ENCODE measurements at places on chromosomes 2 and 18.

DNA sequence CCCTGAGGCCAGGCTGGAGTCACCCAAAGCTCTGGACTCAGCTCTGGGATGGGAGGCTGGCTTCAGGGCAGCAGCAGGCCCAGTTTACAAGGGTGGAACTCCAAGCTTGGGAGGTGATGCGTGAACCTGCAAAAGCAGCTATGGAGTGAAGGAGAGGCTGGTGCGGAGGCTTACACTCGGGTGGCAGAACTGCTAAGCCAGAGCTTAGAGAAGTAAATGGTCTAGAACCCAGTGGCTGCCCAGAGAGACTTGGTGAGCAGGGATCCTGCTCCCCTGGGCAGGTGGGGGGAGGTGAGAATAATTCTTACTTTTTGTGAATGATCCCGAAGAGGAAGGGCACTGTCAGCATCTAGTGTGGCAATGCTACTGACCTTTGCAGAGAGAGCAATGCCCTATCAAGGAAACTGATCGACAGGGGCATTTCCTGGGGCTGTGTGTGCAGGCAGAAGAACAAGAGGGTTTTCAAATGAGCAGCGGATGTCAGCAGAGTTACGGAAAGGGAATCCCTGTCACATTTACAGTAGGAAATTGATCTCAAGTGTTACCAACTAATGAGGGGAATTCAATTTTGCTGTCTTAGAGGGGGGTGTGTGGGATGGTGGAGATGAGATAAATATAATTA is 80.4 kb downstream of the TGFA start:
- DNase-seq, result no peak

GRCh38 chr2:210616074-210616473 is 59.7 kb downstream of the CPS1 start:
- no peak for DNase-seq

- no peak for DNase-seq
Measured at GRCh38 chr2:233329489-233330135, 22.0 kb downstream of the SAG start.

- no peak for DNase-seq
Measured at GRCh38 chr2:2828774-2829368, 497.8 kb upstream of the MYT1L start.

DNA sequence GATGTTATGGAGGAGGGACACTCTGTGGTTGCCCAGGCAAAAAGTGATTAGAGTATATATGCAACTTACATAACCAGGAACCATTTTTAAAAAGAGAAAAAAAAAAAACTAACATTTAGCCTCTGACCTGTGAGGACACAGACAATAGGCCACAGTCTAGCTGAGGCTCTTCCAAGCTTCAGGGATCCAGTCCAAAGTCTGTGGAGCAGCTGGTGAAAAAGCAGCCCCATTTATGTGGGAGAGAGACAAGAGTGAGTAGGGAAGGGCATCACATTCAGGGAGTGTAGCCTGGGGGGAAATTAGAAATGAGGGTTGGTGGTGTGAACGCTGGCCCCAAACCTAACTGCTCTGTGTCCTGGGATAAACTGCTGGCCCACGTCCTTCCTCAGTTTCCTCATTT is 122.8 kb downstream of the MYO5B start:
- DNase-seq, result no peak

DNA sequence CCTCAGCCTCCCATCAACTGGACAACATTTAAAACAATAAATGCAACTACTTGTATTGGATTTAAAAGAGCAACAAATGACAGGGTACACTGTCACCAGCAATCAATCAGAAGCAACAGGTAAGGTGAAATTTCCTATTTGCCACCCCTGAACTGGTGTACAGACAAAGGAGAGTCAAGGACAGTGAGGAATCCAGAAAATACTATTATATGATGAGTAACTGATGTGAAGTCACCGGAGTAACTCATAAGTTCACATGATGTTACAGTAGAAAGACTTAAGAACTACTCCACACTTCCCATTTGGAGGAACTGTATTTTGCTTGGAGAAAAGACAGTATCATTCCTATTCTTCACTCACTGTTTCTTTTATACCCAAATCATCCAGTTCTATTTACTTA is 4.1 kb upstream of the STAT1 start:
- no peak for DNase-seq

GRCh38 chr2:31270822-31271231 is 36.9 kb downstream of the EHD3 start:
- no peak for DNase-seq

DNA sequence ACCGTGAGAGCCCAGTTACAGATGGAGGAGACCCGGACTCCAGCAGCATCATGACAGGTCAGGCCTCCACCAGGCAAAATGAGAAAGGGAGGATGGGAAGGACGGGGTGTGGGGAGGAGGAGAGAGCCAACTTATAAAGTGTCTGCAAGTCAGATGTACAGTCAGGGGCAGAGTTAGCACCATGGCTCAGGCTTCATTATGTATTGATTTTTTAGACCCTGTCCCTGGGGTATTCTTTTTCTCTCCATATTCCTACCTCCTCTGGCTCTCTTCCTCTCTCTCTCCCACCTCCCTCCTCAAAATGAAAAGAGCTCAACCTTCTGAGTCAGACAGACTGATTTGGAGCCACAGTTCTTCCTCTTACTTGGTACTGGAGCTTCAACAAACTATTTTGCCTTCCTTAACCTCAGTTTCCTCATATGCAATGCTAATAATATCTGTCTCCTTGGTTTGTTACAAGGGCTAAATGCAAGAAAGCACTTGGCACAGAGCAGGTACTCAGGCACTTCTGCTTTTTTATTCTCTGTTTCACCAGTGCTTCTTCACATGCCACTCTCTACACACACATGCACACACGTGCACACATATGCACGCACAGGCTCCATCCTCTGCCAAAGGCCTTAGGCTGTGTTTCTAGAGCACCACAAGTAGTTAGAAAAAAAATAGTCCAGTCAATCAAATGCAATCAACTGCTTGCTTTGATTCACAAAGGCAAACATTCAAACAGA is 92.3 kb upstream of the PKDCC start:
- no peak for DNase-seq

- DNase-seq, result peak; percentile 67
Measured at GRCh38 chr2:199457147-199458008, at the start of gene SATB2. TSS of gene SATB2 (minus strand) at chr2:199457939. CDS start at chr2:199456037, 1,902 bp downstream.

- no peak for DNase-seq
Measured at GRCh38 chr2:181738563-181738962, 58.2 kb upstream of the NEUROD1 start.

DNA sequence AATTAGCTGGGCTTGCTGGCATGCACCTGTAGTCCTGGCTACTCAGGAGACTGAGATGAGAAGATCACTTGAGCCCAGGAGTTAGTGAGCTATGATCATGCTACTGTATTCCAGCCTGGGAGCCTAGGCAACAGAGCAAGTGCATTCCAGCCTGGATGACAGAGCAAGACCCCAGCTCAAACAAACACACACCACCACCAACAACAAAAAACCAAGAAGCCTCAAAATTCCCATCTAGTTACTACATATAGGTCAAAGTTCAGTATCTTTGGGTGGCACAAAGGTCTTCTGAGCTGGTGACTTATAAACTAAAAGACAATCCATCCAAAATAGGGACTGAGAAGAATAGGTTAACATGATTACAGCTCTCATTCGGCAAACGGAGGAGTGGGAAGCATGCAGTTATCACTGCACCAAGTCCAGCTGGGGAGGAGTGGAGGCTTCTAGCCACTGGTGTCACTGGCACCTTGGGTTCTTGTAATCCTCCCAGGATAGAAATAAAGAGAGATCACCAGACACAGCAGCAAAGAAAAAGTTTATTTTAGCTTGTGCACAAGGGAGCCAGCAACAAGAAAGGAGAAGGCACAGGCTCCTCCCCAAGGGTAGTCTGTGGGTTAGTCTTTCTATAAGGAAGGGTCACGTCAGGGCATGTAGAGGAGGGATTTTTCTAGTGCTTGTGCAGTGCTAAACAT is 57.4 kb downstream of the SH2D6 start:
- DNase-seq, result no peak

DNA sequence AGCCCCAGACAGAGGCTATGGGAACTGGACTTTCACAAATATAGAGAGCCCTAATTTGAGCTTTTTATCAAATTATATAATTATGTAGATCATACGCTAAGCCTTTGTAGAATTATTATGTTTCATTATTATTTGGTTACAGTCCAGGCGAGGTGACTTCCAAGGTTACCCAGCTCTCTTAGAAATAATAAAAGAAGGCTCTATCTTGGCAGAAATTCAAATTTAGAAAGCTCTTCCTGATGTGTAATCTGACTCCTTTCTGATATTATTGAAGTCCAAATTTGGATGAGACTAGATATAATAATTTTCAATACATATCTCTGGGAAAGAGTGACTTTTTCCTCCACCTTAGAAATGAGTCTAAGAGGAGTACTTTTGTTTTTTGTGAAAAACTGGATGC is 4.8 kb upstream of the SLC38A11 start:
- DNase-seq, result no peak

- peak; percentile 39 for DNase-seq
Measured at GRCh38 chr2:149410701-149411484, 80.5 kb downstream of the LYPD6 start.

DNA sequence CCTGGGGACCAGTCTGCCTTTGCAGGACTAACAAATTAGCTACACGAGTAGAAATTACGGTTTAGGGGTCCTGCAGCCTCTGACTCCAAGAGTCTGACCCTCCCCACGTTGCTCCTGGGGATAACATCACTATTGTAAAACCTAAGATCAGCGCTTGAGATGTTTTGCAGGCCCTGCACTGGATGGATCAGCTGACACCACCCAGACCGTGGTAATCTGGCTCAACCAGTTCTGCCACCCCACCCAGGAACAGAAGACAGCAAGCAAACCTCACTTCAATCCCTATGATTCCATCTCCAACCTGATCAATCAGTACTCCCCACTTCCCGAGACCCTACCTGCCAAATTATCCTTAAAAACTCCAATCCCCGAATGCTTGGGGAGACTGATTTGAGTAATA is 31.7 kb downstream of the NGEF start:
- no peak for DNase-seq

DNA sequence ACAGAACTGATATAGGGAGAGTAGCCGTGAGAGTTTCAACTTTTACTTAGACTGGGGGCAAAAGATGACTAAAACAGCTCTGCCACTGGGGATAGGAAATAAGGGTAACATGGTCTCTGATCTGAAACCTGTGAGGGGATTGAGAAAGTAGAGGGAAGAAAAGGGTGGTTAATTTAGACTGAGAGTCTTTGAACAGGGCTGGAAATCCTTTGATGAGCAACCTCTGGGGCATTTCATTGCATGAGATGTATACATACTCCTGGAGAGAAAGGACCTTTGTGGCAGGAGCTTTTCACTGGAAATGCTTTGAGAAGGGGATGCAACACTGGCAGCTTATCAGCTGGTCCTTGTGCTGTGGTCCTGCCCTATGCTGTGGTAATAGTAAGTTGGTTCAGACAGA is 9.4 kb downstream of the GALNT1 start:
- DNase-seq, result no peak

GRCh38 chr2:236472720-236473495 is 96.7 kb upstream of the ACKR3 start:
- DNase-seq, result no peak

GRCh38 chr2:85189606-85190270 is 56.5 kb downstream of the TCF7L1 start:
- no peak for DNase-seq

DNA sequence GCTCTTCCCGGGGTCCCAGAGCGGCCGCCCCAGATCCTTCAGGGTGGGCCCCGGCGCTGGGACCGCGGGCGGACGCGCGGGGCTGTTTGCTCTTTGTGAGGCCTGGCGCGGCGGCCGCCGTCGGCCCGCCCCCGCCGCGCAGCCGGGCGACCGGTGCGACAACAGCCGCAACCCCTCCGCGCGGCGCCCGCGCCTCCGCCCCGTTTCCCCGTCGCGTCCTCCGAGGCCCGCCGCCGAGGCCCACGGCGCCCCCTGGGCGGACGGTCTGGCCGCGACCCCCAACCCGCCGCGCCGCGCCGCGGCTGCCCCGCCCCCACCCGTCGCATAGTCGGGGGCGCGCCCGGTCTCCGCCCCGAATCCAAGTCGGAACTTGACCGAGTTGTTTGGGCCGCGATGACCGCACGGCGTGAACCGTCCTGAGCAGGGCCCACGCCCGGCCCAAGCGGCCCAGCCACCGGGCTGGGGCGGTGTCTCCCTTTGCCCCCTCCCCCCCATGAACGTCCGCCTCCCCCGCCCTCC is 448 bp downstream of the YPEL5 start:
- no peak for DNase-seq

- DNase-seq, result peak; percentile 91
Measured at GRCh38 chr2:222860740-222861410, at the start of gene ACSL3. TSS of gene ACSL3 (plus strand) at chr2:222861036. CDS start at chr2:222908773, 47,737 bp downstream.

GRCh38 chr18:48002933-48003365 is 72.5 kb upstream of the SMAD2 start:
- peak; percentile 4 for DNase-seq

GRCh38 chr18:79855147-79855933 is 57.6 kb downstream of the KCNG2 start:
- no peak for DNase-seq

DNA sequence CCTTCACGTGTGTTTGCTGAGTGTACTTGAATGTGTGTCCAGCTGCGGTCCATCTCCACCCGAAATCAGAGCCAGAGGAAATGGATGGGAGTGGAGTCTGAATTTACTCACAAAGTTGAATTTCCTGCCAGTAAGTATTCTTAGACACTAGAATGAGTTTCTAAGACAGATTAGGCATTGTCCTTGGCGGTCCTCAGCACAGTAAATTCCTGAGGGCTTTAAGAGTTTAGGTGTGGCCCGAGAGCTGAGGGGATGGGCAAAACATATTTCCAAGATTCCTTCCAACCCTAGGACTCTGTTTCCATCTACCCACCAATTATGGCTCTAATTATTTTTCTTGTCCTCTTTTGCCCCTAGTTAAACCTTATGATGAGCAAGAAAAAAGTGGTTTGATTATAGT is 90.3 kb upstream of the PHLPP1 start:
- DNase-seq, result no peak

DNA sequence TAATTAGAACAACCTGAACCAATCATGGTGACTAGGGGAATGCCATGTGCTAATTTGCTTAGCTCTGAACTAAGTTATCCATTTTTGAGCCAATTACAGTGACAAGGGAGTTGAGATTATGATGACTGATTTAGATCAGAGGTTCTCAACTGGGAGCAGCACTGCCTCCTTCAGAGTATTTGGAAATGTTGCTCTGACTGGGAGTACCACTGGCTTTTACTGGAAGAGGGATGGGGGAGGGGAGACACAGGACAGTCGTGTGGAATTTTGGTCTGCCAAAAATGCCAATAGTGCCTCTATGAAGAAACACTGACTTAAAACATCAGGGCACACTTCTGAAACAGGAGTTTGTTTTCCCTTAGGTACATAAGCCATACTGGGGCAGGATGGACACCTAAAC is 48.1 kb upstream of the VPS54 start:
- DNase-seq, result no peak

All from NCI-H1436 (cell line).